ENCODE measurements at places on chromosomes 1 and 21.

DNA sequence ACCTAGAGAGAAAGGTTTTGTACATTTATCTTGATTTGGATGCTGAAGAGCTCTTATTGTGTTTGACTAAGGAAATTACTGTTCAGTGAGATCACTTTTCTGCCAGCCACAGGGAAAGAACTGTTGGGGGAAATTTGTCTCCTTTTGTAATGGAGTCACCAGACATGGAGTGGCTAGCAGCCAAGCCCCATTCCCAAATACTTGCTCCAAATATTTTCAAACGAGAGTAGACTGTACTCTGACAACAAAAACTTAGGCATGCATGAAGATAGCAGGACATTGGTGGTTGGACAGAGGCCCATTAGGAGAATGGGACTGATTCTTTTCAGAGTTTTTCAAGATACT, 21.1 kb downstream of the IPO9 start:
- no peaks in the 10 kb centered on the region for H3K4me1 ChIP-seq
- H3K4me3 ChIP-seq = no peak overlapping the region
- H3K27ac ChIP-seq = no peak overlapping the region
- H3K36me3 ChIP-seq = peaks cover 72% of the 10 kb centered on the region

- no peak for DNase-seq
- H3K4me1 ChIP-seq = peaks cover 9% of the 10 kb centered on the region
- H3K36me3 ChIP-seq = no peaks in the 10 kb centered on the region
- H3K4me3 ChIP-seq = no peak overlapping the region
- no peak overlapping the region for H3K27ac ChIP-seq
Measured at GRCh38 chr1:112504661-112505399, 3.9 kb upstream of the WNT2B start.

DNA sequence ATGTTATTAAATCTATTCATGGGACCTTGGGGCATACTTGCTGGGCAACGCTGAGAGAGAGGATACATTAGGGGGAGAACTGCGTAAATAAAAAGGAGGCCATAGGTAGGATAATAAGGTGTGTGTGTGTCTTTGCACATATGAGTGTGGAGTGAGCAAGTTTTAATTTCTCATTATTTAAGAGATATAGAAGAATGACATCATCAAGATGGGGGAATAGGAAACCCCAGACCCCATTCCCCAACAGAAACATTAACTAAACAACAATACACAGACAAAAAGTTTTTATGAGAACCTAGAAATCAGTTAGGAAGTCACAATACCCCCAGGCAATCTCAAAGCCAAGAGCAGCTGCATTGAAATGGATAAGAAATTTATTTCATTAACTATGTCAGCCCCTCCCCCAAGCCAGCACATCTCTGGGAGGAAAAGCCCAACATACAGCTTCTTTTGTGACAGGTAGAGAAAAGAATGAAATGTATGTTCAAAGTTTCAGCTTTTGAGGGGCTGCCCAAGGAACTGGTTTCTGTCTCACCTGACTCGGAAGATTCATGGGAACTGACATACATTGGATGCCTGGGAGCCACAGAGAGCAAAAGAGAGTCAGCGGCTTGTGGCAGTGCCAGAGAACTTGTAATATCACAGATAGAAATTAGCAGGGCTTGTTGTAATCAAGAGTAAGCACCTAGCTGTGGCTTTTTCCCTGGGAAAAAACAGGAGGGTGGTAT, 234.3 kb upstream of the NFIA start:
- no peak overlapping the region for H3K4me3 ChIP-seq
- H3K36me3 ChIP-seq = no peaks in the 10 kb centered on the region
- no peak overlapping the region for H3K27ac ChIP-seq
- DNase-seq = no peak
- H3K4me1 ChIP-seq = no peaks in the 10 kb centered on the region

GRCh38 chr1:201707027-201707426, 121.9 kb upstream of the IPO9 start:
- no peak overlapping the region for H3K27ac ChIP-seq
- no peak overlapping the region for H3K4me3 ChIP-seq
- no peak for DNase-seq
- peaks cover 7% of the 10 kb centered on the region for H3K27me3 ChIP-seq

- no peaks in the 10 kb centered on the region for H3K27me3 ChIP-seq
- H3K4me3 ChIP-seq = no peak overlapping the region
- H3K27ac ChIP-seq = no peak overlapping the region
- no peak for DNase-seq
- H3K36me3 ChIP-seq = no peaks in the 10 kb centered on the region
Measured at GRCh38 chr1:64320007-64320406, 116.6 kb downstream of the UBE2U start.

DNA sequence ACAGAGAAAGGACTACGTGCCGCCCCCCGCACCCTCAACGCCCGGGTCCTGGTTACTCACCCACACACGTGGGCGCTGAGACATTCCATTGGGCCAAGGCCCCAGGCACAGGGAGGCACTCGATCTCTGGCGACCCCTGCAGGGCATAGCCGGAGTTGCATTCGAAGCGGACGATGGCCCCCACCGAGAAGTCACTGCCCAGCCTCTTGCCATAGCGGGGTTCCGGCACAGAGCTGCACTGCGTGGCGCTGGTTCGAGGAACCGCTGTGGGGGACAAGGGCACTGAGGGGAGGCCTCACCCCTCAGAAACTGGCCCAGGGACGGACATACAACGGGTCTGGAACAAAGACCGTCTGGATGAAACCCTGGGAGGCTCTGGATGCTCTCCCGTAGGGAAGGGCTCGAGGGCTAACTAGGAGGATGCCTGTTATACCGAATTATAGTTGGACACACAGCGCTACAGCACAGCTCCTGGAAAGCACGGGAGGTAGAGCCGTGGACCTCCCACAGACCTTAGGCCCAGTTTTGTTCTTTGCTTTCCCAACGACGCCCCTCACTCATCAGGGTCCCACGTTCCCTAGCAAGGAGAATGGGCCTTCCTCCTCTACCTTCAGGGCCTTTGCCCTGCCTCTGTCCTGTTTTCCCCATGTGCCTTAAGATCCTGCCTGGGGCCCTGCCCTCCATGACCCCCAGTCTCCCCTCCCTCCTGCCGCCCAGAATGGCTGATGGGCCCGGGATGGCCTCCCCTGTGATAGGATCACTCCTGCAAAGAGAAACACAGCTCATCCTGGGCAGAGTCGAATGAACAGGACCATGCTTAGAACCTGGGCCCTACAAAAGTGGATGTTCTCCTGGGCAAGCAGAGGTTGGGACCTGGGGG, 152.8 kb downstream of the ZSCAN20 start:
- no peak overlapping the region for H3K27ac ChIP-seq
- H3K27me3 ChIP-seq = no peaks in the 10 kb centered on the region
- H3K4me3 ChIP-seq = no peak overlapping the region
- H3K4me1 ChIP-seq = peaks cover 6% of the 10 kb centered on the region

DNA sequence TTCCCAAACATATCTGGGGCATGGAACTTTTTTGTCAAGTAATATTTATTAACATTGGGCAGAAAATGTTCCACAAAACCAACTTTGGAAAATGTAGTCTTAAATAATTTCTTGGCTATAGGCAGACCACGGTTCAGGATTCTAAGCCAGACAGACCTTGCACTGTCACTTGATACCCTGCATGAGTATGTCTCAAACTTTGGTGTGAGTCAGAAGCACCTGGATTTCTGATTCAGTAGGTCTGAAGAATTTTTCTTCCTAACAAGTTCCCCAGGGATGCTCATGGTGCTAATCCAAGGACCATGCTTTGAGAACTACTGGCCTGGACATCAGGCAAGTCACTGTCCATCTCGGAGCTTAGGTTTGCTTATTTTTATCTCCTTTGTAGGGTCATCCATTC, 562.0 kb downstream of the PLPP3 start:
- no peak for DNase-seq
- H3K27me3 ChIP-seq = no peaks in the 10 kb centered on the region
- H3K4me1 ChIP-seq = no peaks in the 10 kb centered on the region
- no peaks in the 10 kb centered on the region for H3K36me3 ChIP-seq
- no peak overlapping the region for H3K4me3 ChIP-seq

DNA sequence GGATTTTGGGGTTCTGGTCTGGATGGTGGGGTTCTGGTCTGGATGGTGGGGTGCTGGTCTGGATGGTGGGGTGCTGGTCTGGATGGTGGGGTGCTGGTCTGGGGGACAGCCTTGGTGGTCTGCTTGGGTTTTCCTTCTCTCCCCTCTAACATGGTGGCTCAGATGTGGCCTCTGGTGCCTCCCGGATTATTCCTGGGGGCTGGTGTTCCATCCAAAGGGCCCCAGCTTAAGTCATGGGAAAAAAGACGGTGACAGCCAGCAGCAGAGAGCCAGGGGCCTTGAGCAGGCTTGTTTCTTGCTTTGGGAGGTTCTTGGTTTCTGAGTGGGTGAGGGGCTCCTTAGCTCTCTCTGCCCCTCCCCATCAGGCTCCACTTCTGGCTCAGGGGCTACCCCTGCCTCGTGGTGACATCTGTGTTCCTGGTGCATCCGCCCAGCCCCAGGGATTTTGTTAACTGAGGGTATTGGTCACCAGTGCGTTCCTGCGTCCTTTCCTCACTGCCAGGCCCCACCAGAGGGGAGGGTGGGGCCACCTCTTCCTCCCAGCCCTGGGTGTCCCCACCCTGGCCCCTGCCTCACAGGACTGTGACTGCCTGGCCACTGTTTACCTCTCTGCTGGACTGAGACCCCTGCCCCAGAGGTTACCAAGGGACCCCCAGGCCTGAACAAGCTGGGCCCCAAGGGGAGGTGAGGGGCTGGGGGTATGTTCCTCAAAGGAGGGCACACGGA, 43.2 kb upstream of the ACTRT2 start:
- no peaks in the 10 kb centered on the region for H3K4me1 ChIP-seq
- H3K27me3 ChIP-seq = no peaks in the 10 kb centered on the region
- H3K4me3 ChIP-seq = no peak overlapping the region
- DNase-seq = no peak
- no peak overlapping the region for H3K27ac ChIP-seq

DNA sequence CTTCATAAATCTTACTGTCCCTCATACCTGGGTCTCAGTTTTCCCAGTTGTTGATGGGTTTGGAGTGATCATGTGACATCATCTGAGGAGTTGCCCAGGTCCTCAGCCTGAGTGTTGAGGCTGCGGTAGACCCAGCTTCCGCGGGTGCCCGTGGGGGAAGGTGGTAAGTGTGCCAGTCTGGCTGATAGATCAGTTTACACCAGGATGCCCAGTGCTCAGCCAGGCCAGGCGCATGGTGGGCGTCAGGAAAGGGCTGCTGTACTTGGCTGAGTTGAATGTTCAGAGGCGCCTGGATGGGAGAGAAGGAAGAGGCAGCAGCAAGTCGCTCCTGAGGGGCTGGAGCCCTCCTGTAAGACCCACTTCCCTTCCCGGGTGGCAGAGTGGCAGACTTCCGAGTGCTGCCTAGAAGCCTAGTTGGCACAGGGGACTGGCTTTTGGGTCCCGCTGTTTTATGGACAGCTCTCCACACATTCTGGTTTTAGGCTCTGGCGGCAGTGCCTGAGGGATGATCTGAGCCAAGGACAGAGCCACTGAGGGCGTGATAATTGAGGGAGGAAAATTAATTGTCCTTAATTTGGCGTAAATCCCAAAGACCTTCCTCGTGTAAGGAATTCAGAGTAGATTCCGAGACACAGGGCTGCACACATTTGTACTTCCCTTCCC, 35.8 kb downstream of the PTPRF start:
- no peaks in the 10 kb centered on the region for H3K36me3 ChIP-seq
- H3K4me1 ChIP-seq = peaks cover 33% of the 10 kb centered on the region
- no peak for DNase-seq

GRCh38 chr1:84949664-84950063, 47.2 kb downstream of the MCOLN2 start:
- no peaks in the 10 kb centered on the region for H3K27me3 ChIP-seq
- no peaks in the 10 kb centered on the region for H3K36me3 ChIP-seq
- DNase-seq = no peak
- no peak overlapping the region for H3K27ac ChIP-seq
- no peak overlapping the region for H3K4me3 ChIP-seq

DNA sequence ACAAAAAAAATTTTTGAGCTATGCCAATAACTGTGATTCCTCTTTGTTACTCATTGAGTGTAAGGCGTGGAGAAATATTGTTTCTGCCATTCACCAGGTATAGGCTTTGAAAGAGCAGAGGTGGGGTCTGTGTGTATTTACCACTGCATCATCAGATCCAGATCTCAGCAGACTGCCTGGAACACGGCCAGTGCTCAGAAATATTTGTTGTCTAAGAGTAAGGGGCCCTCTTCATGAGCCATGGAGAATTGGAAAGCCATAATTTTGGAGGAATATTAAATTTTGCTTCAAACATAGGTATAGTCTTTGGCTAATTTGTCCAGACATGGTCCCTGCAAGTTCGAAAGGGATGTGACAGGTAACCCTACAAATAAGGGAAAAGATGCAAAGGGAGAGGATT, 231.3 kb upstream of the IRF2BP2 start:
- no peaks in the 10 kb centered on the region for H3K27me3 ChIP-seq
- H3K4me1 ChIP-seq = peaks cover 21% of the 10 kb centered on the region
- H3K27ac ChIP-seq = no peak overlapping the region
- DNase-seq = no peak
- no peaks in the 10 kb centered on the region for H3K36me3 ChIP-seq
- H3K4me3 ChIP-seq = no peak overlapping the region
